ENCODE measurements at places on chromosomes 11 and 22. TPM values are rescaled to one million over a fixed set of nuclear protein-coding genes. Genes with fewer than 3 reads are reported as not detected.

GRCh38 chr22:45468872-45469271 lies 33.8 kb upstream of the FBLN1 start:
- H3K4me1 ChIP-seq: peaks cover 50% of the 10 kb centered on the region
- H3K36me3 ChIP-seq: no peaks in the 10 kb centered on the region
- no peak for DNase-seq
- peak overlapping the region; percentile 84 for H3K27ac ChIP-seq
- H3K27me3 ChIP-seq: no peaks in the 10 kb centered on the region

- H3K4me1 ChIP-seq: no peaks in the 10 kb centered on the region
- no peak overlapping the region for H3K27ac ChIP-seq
- no peak for DNase-seq
- no peak overlapping the region for H3K4me3 ChIP-seq
- no peaks in the 10 kb centered on the region for H3K27me3 ChIP-seq
- no peaks in the 10 kb centered on the region for H3K36me3 ChIP-seq
Measured at GRCh38 chr22:50047346-50047745, 10.8 kb downstream of the TTLL8 start.

DNA sequence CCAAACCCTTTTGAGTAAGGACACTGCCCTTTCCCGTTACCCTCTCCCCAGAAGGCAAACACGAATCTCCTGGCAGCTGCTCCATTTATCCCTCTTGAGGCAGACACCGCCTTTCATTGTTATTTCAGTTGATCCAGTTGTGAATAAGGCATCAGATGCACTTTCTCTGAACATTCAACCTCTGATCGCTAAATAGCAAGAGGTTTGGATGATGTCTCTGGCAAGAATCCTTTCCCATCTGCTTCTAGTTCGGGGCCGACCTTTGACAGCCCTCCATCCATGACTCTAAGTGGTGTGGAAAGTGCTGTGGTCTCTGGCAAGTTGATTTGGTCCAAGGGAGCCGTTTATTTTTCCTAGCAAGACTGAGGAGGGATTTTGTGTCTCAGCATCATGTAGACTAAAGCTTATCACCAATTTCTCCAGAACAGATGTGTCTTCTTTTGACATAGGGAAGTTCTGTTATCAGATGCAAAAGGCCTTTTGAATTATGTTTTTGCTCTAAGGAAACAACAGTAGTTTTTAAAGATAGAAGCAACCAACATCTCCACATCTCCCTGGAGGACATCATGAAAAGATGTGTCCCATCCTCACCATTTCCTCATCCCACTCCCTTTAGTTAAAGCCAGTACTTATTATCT lies 123.6 kb downstream of the CCDC34 start:
- no peak for DNase-seq
- no peaks in the 10 kb centered on the region for H3K4me1 ChIP-seq
- H3K27ac ChIP-seq: no peak overlapping the region
- H3K27me3 ChIP-seq: no peaks in the 10 kb centered on the region
- no peaks in the 10 kb centered on the region for H3K36me3 ChIP-seq
- H3K4me3 ChIP-seq: no peak overlapping the region

GRCh38 chr11:45580399-45580798 lies 85.0 kb downstream of the CHST1 start:
- H3K4me3 ChIP-seq: no peak overlapping the region
- no peaks in the 10 kb centered on the region for H3K27me3 ChIP-seq

- H3K27ac ChIP-seq: no peak overlapping the region
- no peak overlapping the region for H3K4me3 ChIP-seq
- no peak for DNase-seq
- no peaks in the 10 kb centered on the region for H3K36me3 ChIP-seq
- H3K27me3 ChIP-seq: no peaks in the 10 kb centered on the region
Measured at GRCh38 chr11:1776331-1776851, 12.7 kb upstream of the CTSD start.

DNA sequence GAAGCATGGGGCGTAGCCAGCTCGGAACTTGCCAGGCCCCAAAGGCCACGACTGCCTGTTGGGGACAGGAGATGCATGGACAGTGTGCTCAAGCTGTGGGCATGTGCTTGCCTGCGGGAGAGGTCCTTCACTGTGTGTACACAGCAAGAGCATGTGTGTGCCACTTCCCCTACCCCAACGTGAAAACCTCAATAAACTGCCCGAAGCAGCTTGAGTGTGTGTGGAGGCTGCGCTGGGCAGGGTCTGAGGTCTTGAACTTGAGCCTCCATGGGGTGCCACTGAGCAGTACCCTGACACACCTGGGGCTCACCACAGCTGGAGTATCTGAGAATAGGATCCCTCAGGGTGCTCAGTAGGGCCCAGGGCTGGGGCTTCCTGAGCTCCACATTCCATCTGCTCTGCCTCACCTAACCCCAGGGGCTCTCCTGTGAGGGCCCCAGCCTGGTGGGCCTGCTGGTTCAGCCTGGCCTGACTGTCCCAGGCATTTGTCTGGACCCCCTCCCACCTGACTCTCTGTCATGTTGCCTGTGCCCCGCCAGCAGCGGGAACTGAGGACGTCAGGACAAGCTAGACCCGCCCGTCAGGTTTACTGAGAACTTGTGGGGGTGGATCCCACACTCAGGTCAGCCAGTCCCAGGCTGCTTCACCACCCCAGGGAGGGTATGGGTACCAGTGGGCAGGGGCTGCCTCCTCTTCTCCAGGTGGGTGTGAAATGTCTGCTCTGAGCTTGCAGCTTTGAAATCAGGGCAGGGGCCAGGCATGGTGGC lies 3.2 kb downstream of the RASSF7 start:
- no peak for DNase-seq
- H3K4me1 ChIP-seq: peaks cover 38% of the 10 kb centered on the region
- H3K4me3 ChIP-seq: no peak overlapping the region
- H3K27me3 ChIP-seq: no peaks in the 10 kb centered on the region
- H3K36me3 ChIP-seq: no peaks in the 10 kb centered on the region
- no peak overlapping the region for H3K27ac ChIP-seq

OR5A1 gene
- not detected for total RNA-seq

DNA sequence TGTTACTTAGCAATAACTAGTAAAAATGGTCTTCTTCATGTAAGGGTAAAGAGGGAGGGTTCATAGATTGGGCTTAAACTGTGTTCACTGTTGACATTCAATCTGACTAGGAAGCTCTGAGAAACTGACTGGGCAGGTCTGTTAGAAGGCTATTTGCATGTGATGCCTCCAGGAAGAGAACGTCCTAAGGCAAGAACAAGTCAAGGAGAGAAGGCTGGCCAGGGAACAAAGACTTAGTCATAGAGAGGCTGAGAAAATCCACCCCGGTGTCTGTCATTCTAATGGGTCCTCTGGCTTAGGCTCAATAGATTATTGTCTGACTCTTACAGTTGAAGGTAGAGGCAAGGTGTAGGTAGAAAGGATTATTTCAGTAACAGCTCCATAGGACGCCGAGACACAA lies 50.3 kb upstream of the CD44 start:
- H3K36me3 ChIP-seq: no peaks in the 10 kb centered on the region
- no peak overlapping the region for H3K27ac ChIP-seq
- peak; percentile 81 for DNase-seq

MRPL23 gene
- total RNA-seq: 148 TPM

TSSK2 gene
- total RNA-seq: not detected

SNX32 gene
- 1.5 TPM for total RNA-seq

DNA sequence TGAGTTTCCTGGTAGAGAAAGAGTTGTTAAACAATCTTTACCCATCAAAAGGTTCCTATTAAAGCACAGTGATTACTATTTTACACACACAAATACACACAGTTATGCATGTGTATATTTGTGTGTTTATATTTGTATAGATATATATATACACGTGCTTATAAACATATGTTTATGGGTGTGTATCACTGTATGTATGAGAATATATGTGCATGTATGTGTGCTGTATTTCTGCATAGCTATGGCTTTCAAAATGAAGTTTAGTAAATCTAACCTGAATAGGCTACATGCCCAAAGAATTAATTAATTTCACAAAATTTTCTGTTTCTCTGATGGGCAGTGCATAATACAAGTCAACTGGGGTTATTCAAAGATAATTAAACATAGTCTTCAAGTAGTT lies 723.1 kb upstream of the KIRREL3 start:
- H3K27ac ChIP-seq: no peak overlapping the region
- no peak for DNase-seq
- H3K4me3 ChIP-seq: no peak overlapping the region

DNA sequence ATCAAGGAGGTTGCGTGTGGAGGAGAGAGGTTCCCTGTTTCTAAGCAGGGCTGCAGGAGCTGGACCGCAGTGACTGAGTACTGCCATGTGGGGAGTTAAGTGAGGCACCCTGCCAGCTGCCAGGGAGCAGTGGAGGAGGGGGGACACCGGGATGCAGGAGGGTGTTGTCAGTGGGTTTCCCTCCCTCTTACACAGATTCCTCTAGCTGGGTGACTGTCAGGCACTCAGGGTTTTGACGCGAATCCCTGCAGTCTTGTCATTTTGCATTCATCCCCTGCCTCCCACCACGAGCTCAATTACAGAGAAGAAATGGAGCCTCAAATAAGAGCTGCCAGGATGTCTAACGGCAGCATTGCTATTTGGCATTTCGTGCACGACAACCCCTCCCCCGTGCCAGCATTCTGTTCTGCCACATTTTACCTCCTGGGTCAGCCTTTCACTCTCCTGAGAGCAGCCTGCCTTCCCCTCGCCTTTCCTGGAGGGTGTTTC lies 119.8 kb upstream of the SORL1-AS1 start:
- no peak for DNase-seq
- H3K4me1 ChIP-seq: peaks cover 23% of the 10 kb centered on the region
- H3K27me3 ChIP-seq: no peaks in the 10 kb centered on the region
- H3K4me3 ChIP-seq: no peak overlapping the region
- H3K27ac ChIP-seq: no peak overlapping the region

GRCh38 chr11:68133761-68134160 lies 12.6 kb upstream of the CHKA start:
- H3K4me3 ChIP-seq: no peak overlapping the region
- H3K27ac ChIP-seq: no peak overlapping the region
- H3K27me3 ChIP-seq: no peaks in the 10 kb centered on the region
- DNase-seq: no peak

SVIP gene
- 3.2 TPM for total RNA-seq

- no peak overlapping the region for H3K4me3 ChIP-seq
- no peak overlapping the region for H3K27ac ChIP-seq
- no peaks in the 10 kb centered on the region for H3K27me3 ChIP-seq
- no peaks in the 10 kb centered on the region for H3K36me3 ChIP-seq
Measured at GRCh38 chr11:126181939-126182730, 29.3 kb downstream of the RPUSD4 start.

FGF3 gene
- not detected for total RNA-seq

- no peaks in the 10 kb centered on the region for H3K27me3 ChIP-seq
- no peaks in the 10 kb centered on the region for H3K36me3 ChIP-seq
- no peaks in the 10 kb centered on the region for H3K4me1 ChIP-seq
- DNase-seq: no peak
- no peak overlapping the region for H3K27ac ChIP-seq
- no peak overlapping the region for H3K4me3 ChIP-seq
Measured at GRCh38 chr11:70745941-70746340, 347.6 kb downstream of the CTTN start.

DNA sequence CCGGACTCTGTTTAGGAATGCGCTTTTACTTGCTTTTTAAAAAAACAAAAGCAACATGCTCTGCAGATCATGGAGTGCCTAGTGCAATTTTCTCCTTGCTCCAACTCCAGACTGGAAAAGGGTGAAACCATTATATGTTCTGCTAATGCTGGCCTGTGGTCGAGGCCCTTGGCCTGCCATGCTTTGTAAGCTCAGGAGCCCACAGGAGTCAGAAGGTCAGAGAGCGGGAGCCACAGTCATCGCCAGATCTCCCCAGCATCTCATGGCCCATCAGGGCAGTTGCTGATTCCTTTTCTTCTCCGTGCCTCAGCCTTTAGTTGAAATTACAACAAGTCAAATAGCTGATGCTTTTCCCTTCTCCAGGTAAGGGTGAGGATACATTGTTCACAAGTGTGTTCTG lies 80.3 kb downstream of the DDIAS start:
- no peak overlapping the region for H3K27ac ChIP-seq
- no peaks in the 10 kb centered on the region for H3K27me3 ChIP-seq
- no peaks in the 10 kb centered on the region for H3K36me3 ChIP-seq
- no peaks in the 10 kb centered on the region for H3K4me1 ChIP-seq

MACROD1 gene
- total RNA-seq: 61.4 TPM

CECR2 gene
- 0.98 TPM for total RNA-seq

PGA3 gene
- total RNA-seq: 2.5 TPM

DNA sequence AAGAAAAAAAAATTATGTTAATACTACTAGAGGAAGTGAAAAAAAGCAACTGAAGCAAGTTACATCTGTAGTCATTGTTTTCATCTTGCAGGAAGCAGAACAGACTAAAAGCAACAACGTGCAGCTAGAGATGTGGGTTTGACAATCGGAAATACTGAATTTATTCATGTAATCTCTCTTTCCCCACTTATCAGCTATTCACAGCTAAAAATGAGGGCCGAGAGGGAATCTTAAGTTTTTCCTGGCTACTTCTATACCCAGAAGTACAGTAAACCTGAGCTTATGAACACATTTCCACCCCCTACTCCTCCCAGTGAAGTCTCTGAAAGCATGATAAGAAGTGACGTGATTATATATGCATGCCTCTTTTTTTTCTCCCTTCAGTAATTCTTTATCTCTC lies 116.5 kb downstream of the SPON1 start:
- no peak overlapping the region for H3K27ac ChIP-seq
- DNase-seq: no peak
- no peaks in the 10 kb centered on the region for H3K27me3 ChIP-seq
- no peak overlapping the region for H3K4me3 ChIP-seq
- no peaks in the 10 kb centered on the region for H3K36me3 ChIP-seq

- no peak for DNase-seq
- H3K27me3 ChIP-seq: no peaks in the 10 kb centered on the region
- H3K4me3 ChIP-seq: no peak overlapping the region
- H3K36me3 ChIP-seq: no peaks in the 10 kb centered on the region
- H3K4me1 ChIP-seq: peaks cover 20% of the 10 kb centered on the region
- no peak overlapping the region for H3K27ac ChIP-seq
Measured at GRCh38 chr22:19706661-19707151, 7.6 kb upstream of the SEPTIN5 start.

GRCh38 chr22:29637181-29637580 lies 33.7 kb downstream of the NF2 start:
- no peak overlapping the region for H3K27ac ChIP-seq
- H3K4me3 ChIP-seq: no peak overlapping the region
- H3K36me3 ChIP-seq: no peaks in the 10 kb centered on the region

GALNT18 gene
- total RNA-seq: 22.1 TPM

GRCh38 chr11:13016415-13016814 lies 7.3 kb downstream of the RASSF10 start:
- no peak for DNase-seq
- H3K36me3 ChIP-seq: no peaks in the 10 kb centered on the region
- no peaks in the 10 kb centered on the region for H3K4me1 ChIP-seq
- H3K27ac ChIP-seq: no peak overlapping the region

MYBPC3 gene
- total RNA-seq: not detected

- H3K4me1 ChIP-seq: peaks cover 73% of the 10 kb centered on the region
- no peaks in the 10 kb centered on the region for H3K27me3 ChIP-seq
- peaks cover 1% of the 10 kb centered on the region for H3K36me3 ChIP-seq
- peak within 1 kb of the TSS; percentile 93 for H3K27ac ChIP-seq
- peak within 1 kb of the TSS; percentile 81 for H3K4me3 ChIP-seq
Measured at GRCh38 chr11:65575568-65576231, at the start of gene EHBP1L1. EHBP1L1 (plus strand) TSS chr11:65576053; CDS start chr11:65576303, 250 bp downstream.

LRP5 gene
- total RNA-seq: 42.5 TPM

SLC6A5 gene
- not detected for total RNA-seq

GRCh38 chr11:35192347-35192746 lies 53.4 kb downstream of the CD44 start:
- no peak overlapping the region for H3K4me3 ChIP-seq
- H3K27ac ChIP-seq: peak overlapping the region; percentile 46
- no peaks in the 10 kb centered on the region for H3K36me3 ChIP-seq
- no peaks in the 10 kb centered on the region for H3K27me3 ChIP-seq
- DNase-seq: no peak

GRCh38 chr11:62574363-62575071 lies 826 bp upstream of the EEF1G start:
- peaks cover 50% of the 10 kb centered on the region for H3K36me3 ChIP-seq
- peak overlapping the region; percentile 79 for H3K4me3 ChIP-seq
- DNase-seq: no peak
- H3K27me3 ChIP-seq: no peaks in the 10 kb centered on the region
- peaks cover 50% of the 10 kb centered on the region for H3K4me1 ChIP-seq
